GM10248 (cell line): ENCODE measurements at places on chromosomes 1 and 21.

DNA sequence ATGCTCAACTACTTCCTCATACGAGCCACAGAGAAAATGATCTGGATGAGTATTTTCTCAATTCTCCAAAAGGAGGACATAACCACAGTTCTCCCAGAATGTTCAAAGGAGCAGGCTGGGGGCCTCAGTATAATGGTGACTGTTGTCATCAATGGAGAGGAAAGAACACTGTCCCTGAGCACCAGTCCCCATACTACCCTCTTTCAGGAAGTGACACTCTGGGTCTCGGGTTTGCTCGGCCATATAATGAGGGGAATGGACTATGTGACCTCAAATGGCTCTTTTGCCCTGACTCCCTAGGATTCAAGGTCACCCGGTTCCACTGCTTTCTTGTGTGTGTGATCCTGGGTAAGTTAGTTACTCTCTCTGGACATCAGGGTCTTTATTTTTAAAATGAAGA is 22.8 kb downstream of the SLC9A1 start:
- DNase-seq: no peak

GRCh38 chr21:28974531-28975227 is 18.0 kb downstream of the LTN1 start:
- no peak for DNase-seq

GRCh38 chr1:86434059-86434458 is 10.1 kb downstream of the CLCA2 start:
- DNase-seq: no peak

DNA sequence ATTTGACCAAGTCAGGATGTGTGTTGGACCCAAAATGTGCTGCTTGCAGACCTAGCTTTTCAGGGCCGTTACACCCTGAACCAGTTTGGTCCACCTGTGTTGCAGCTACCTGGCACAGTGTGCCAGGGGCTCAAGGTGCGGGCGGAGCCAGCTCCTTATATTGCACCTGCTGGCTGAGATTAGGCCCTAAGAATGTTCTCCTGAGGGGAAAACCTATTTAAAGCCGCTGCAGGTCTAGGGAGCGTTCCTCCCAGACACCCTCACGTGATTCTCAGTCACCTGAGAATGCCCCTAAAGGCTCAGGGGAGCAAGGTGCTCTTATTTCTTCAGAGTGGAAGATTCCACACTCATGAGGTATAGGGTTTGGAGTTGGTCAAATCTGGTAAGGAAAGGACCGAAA is 12.0 kb downstream of the GSTM3 start:
- DNase-seq: no peak
